Stimulated activated CD8-positive, alpha-beta memory T cell treated with anti-CD3 and anti-CD28 coated beads, Interleukin-2, amount 100 ng/mL, for 1 hour (primary cell): ENCODE measurements at places on chromosomes 2 and 18.

DNA sequence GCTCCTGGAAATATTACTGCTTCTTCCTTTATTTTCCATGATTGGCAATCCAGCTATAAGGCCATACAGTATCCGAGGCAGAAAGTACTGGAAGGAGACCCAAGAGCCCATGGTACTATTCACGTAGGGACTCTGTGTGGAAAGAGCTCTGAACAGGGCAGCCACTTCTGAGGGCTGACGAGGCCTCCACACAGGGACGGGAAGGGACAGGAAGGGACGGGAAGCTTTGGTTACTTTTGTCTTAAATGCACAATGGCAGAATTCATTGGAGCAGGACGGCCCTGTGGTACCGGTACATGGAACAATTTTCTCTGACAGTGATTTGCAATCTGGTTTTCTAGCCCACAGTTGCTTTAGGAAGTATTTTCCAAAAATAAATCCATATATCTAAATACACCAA, 102.4 kb downstream of the MBP start:
- DNase-seq, result no peak

- no peak for DNase-seq
Observed at GRCh38 chr2:238635647-238636051, 208.9 kb downstream of the ASB1 start.

GRCh38 chr2:218003981-218004419, 1.2 kb upstream of the TNS1 start:
- no peak for DNase-seq

DNA sequence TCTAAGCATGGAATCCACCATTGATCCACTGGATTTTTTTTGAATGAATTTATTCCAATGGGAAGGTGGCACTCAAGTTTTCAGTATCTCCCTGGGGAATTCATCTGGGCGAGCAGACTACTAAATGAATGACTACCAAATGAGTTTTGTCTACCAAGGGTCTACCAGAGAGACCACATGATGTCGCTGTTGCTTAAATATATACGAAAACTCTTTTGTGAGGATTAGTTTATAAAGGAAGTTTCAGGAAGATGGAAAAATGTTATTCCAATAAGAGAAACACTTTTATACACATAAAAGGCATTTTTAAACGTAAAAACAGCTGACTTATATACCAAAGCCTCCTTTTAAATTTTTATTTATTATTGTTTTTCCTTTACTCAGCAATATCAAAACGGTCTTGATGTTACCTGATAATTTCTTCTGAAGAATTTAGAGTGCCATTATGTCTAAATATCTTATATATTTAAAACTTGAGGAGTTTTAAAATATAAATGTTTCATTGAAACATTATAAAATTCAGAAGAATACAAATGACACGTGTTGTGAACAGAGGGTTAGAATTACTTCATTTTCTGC, 139.7 kb downstream of the HRH4 start:
- DNase-seq, result no peak

DNA sequence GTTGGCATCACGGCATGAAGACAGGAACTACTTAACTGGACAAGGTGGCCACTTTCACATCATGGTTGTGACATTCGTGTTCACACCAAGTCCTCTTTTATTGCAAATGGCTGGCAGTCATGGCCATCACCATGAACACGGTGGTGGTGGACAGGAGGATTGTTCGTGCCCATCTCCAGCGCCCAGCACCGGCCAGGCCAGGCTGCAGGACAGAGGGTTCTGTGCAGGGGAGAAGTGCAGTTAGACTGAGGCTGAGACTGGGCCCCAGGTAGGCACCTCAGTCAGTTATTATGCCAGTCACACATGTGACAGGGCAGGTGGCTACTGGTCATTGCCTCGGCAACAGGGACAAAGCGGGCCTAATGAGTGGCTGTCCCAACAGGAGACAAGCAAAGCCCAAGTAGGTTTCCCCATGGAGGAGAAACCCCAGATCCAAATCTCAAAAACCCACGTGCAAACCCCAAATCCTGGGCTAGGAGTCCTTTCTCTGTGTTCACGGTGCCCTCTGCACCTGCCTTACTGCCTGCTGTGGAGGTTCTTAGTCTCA, 468.1 kb upstream of the MYT1L start:
- DNase-seq, result no peak

GRCh38 chr2:109450574-109451273, 163.0 kb downstream of the SEPTIN10 start:
- DNase-seq, result no peak

DNA sequence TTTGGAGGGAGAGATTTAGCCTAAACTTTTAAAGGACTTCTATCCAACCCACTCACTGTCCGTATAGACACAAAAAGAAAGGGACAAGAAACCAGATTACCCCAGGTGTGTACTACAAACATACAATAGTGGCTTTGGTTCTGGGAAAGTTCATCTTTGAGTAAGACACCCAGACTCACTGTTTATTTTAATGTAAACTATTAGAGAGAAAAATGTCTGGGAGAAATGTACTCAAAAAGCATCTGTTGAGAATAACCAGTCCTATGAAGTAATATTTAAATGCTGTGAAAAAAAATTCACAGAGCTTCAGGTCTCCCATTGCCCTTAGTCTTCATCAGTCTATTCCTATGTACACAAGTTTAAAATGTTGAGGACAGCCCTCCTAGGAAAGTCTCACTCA, 107.5 kb downstream of the SLC8A1 start:
- DNase-seq, result no peak

DNA sequence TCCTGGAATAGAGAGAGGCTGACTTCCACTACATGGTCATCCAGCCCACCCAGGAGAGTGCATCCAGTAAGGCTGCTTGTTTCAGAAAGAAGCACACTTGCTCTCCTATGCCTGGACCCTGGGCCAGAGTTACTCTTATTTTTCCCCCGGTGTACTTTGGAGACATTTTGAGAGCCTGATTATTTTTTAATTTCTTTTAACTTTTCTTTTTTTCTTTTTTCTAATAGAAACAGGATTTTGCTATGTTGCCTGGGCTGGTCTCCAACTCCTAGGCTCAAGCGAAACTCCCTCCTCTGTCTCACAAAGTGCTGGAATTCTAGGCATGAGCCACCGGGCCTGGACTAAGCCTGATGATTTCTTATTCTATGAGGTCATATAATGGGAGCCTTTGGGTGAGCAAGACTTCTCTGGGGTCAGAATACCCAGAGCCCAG, 62.2 kb downstream of the RPL37A start:
- no peak for DNase-seq

DNA sequence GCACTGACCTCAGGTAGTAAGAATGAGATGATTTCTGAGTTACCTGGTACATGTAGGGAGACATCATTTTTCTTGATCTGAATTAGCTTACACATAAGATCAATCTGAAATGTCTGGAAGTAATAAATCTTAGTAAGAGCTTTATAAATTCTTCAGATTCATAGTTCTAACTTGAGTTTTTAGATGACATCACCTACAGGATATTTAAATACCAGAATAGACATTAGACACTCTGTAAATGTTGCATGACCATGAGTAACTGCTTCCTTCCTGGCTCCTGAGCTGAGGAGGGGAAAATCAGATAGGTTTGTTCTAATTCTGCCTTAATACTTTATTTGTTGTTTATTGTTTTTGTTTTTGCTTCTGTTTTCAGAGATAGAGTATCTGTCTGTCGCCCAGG, 181.8 kb downstream of the PHLPP1 start:
- DNase-seq, result no peak

GRCh38 chr2:12602661-12603060, 114.1 kb upstream of the TRIB2 start:
- DNase-seq, result no peak
